ENCODE measurements at places on chromosomes 3 and 15.

GRCh38 chr3:13352621-13353131, 67.4 kb downstream of the NUP210 start:
- no peak for DNase-seq

- DNase-seq: no peak
Measured at GRCh38 chr3:20060974-20061685, 20.9 kb downstream of the KAT2B start.

DNA sequence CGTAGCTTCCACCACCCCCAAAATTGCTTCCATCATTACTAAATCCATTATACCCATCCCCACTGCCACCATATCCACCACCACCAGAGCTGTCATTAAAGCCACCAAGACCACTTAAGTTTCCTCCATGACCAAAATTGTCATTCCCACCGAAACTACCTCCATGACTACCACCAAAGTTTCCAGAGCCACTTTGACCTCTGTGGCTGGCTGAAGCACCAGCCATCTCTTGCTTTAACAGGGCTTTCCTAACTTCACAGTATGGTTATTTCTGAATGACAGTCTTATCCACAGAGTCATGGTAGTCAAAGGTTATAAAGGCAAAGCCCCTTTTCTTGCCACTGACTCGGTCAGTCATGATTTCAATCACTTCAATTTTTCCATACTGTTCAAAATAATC, 24.3 kb upstream of the DENND4A start:
- DNase-seq: no peak

DNA sequence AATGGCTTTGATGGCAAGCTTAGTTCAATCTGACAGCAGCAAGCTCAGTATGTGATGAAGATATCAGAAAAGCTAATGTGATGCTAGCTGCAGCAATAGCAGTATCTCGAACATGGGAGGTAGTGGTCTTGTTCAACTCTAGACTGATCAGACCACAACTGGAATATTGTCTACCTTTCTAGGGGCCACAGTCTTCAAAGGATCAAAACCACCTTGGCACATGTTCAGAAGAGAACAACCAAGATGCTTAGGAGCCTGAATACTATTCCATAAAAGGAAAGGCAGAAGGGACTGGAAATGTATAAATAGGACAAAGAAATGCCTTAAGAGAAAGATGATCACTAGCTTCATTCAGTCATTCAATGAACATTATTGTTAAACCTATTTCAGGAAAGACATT, 2.3 kb downstream of the C3orf70 start:
- DNase-seq: no peak

DNA sequence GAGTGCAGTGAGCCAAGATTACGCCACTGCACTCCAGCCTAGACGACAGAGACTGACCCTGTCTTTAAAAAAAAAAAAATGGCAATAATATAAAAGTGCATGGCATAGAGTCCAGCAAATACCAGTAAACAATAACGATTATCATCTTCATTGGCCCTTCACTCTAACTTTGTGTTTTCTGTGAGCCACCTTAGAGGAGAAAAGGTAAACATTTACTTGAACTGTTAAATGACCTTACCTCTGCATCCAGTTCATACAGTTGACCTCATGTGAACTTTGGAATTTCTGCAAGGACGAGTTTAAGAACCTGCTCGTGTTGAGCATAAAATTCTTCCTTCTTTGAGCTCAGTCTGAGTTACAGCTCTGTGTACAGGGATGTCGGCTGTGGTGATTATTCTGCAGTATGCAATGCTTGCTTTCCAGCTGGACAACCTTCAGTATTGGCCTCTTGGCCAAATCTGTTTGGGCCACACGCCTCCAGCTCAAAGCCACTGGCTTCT, 56.6 kb downstream of the RLBP1 start:
- no peak for DNase-seq

- DNase-seq: no peak
Measured at GRCh38 chr15:99845009-99845408, 111.8 kb upstream of the LYSMD4 start.

DNA sequence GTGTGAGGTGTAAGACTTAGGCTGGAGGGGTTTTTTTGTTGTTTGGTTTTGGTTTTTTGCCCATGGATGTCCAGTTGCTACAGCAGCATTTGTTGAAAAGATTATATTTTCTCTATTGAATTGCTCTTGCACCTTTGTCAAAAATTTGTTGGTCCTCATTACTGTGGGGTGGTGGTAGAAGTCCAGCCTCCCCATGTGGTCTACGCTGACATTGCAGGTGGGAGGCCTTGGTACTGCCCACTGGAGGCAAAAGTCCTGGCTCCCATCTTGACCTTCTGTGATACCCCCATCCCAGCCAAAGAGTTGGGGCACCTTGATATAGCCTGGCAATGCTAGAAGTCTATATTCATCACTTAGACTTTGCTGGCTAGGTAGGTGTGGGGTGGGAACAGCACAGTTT, 5.4 kb upstream of the RAB6B start:
- no peak for DNase-seq

DNA sequence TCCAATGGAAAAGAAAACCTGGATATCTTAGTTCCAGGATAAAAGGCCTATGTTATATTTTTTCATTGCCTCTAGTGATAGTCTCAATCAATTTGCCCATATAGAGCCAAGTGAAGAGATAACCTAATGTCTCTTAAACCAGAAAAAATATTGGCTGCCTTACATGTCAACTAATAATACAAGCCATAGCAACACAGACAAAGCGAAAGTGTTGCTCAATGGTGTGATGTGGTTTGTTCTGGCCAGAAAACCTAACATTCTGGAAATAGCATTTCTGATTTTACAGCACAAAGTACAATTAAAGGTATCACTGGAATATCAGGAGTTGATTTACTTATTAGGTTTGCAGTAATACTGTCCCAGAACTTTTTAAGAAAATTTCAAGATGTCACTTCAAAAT, 101.5 kb downstream of the ATP8B4 start:
- DNase-seq: no peak

DNA sequence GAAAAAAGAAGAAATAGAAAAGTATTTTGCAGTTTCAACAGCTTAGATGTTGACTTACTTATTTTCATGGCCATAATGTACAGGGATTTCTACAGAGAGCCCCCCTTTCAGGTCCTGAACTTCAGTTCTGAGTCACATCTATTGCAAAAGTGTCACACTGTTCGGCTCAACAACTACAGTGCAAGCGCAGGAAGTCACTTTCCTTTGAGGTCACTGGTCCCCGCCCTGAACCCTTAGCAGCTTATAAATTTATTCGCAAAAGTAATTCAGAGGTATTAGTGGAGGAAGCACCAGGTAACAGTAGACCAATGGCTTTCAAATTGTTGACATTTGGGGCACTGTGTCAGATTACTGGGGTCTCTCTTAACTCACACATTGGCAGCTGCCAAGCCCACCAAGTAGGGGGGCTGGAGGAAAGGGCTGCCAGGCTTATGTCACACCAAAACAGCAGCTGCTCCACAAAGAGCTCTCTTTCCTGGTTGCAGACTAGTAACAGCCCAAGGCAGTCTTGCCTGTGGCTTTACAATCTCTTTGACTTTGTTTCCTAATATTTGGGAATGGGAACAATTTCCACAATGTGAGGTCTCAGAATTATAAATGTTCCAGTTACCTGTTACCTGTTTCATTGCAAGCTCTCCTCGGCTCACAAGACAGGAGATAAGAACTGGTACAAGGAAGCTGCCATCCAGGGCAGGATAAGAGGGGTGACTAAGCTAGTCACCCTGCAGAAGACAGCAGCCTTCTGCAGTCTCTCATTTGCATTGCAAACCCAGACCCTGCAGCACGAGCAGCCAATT, 130.2 kb upstream of the STRIT1 start:
- DNase-seq: peak; percentile 26

DNA sequence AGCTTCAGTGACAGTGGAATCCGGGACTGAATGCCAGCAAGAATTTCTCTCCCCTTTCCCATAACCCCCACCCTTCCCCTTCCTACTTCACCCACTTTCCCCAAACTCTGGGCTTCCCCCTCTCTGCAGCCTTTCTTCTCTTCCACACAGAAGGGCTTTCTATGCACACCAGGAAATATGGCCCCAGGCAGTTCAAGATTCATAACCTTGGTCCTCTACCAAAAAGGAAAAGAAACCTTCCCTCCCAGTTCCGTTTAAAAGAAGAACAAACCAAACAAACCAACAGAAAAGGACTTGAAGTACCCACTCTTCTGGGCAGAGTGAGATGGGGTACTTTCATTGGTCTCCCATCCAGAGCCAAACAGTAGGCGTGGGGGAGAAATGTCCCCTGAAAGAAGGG, 68.8 kb upstream of the ABHD2 start:
- DNase-seq: no peak

GRCh38 chr3:21643752-21644151, 107.3 kb downstream of the ZNF385D start:
- DNase-seq: no peak

GRCh38 chr3:70561796-70562195, 249.4 kb upstream of the MDFIC2 start:
- DNase-seq: no peak

DNA sequence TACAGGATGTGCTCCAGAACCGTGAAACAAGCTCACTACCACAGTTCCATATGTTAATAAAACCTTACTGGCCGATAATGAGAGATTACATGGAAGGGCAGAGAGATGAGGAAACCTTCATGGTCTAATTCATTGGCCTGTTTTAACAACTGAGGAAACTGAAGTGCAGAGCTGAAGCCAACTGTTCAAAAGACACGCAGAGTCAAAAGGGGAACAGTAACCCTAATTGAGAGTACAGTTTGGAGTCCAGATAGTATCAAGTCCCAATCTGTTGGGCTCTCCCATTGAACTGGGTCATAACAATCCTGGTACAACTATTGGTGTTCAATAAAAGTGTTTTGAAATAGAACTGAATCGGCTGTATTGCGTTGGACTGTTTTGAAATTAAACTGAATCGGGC, 69.6 kb downstream of the SLC12A8 start:
- no peak for DNase-seq

- DNase-seq: no peak
Measured at GRCh38 chr3:110815008-110815583, 256.5 kb upstream of the NECTIN3 start.

DNA sequence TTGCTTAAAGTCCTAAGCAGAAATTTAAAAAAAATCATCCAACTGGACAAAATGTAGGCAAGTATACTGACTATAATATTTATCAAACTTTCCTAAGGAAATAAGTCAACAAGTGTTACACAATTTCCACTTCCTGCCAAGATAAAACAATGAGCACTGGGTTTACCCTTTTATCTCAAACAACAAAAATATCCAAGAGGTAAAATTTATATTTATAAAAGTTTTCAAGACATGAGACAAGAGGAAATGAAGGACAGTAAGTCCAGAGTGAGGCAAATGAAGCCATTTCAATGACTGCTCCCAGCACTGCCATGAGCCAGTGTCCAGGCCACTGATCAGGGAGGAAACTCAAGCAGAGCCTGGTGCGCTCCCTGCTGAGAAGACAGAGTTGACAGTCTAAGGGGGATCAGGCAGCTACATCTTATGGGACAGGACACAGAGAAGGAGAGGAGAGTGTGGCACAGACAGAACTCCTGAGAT, 439.4 kb downstream of the RAP2B start:
- DNase-seq: no peak

GRCh38 chr3:169146179-169146665, 517.3 kb downstream of the MECOM start:
- DNase-seq: no peak

- no peak for DNase-seq
Measured at GRCh38 chr3:29167180-29167579, 113.7 kb upstream of the RBMS3 start.

DNA sequence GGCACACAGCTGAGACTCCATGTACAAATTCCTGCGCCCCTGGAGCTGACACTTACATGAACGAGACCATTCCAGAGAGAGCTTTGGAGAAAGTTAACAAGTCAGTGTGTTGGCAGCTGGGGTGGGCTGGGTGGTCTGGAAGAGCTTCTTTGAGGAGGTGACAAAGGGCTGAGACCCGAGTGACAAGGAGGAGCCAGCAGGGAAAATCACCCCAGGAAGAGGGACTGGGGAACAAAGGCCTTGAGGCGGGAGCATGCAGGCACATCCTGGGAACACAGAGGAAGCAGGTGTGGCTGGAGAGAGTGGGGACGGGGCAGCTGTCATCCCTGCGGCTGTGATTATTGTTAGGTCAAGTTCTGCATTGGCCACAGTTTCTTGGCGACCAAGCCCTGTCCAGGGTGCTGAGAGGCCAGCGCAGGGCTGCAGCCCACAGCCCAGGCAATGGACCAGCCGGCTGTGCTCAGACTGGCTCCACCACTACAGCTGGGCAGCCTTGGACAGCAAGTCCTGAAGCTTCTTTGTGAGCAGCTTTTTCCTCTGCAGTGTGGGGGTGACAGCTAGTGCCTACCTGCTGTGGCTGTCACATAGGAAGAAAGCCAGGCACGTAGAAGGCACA, 34.2 kb upstream of the PRR23E start:
- peak; percentile 41 for DNase-seq

GRCh38 chr15:55700876-55701275, 42.1 kb downstream of the PRTG start:
- DNase-seq: no peak

DNA sequence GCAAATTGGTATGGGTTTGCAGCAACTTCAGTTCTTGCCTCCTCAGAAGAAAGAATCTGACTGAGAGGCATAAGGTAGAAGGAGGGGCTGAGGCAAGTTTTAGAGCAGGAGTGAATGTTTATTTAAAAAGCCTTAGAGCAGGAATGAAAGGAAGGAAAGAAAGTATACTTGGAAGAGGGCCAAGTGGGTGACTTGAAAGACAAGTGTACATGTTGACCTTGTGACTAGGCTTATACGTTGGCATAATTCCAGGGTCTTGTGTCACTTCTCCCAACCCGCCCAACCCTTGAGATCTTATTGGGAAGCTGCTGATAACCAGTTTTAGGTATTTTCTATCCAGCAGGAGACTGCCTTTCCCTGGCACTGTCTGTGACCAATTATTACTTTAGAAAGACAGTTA, 436.9 kb upstream of the ZNF717 start:
- no peak for DNase-seq

DNA sequence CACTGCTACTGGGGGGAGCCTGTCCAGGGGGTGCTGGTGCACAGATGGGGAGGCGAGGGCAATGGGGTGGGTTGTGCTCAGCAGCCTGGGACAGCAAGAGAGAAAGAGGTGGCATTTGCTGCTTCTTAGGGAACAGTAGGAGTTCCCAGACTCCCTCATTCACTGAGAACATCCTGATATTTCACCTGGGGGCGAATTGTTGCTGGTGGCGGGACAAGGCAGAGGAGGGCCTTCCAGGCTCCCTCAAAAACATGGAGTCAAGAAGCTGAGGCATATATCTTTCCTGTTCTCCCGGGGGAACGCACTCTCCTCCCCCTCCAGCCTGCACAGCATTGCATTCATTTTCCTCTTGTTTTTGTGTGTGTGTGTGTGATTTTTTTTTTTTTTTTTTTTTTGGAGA, 65.7 kb downstream of the CDC25A start:
- no peak for DNase-seq

- DNase-seq: no peak
Measured at GRCh38 chr3:17469520-17469919, 272.9 kb downstream of the TBC1D5 start.

DNA sequence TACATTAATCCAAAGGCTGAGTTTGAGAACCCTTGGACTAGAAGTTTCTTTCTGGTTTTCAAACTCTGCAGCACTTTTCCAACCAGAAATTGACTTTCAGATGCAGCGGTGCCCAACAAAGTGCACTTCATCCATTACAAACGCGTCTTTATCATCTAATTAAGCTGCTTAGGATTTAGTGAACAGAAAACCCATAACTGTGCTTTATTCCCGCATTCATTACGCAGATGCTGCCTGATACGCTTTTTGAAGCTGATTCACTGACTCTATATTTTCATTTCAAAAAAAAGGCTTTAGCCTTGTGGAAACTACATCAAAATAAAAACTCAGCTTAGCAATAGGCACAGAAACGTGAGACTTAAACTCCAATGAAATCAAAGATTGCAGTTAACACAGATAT, 69.8 kb upstream of the CTXND1 start:
- DNase-seq: no peak

Data from NCI-H2171 treated with DMSO at 0.1 percent for 48 hours (cell line).